ENCODE measurements at places on chromosomes 5 and 9.

- DNase-seq, result no peak
Observed at GRCh38 chr9:127662617-127663016, 44.2 kb upstream of the CFAP157 start.

GRCh38 chr5:148666353-148666752, 12.0 kb upstream of the HTR4 start:
- DNase-seq, result no peak

- DNase-seq, result no peak
Observed at GRCh38 chr9:36499174-36499890, 73.4 kb upstream of the MELK start.

- DNase-seq, result no peak
Observed at GRCh38 chr9:97638666-97639065, 5.0 kb downstream of the NCBP1 start.

- peak; percentile 60 for DNase-seq
Observed at GRCh38 chr9:34375901-34376595, 650 bp downstream of the MYORG start.

DNA sequence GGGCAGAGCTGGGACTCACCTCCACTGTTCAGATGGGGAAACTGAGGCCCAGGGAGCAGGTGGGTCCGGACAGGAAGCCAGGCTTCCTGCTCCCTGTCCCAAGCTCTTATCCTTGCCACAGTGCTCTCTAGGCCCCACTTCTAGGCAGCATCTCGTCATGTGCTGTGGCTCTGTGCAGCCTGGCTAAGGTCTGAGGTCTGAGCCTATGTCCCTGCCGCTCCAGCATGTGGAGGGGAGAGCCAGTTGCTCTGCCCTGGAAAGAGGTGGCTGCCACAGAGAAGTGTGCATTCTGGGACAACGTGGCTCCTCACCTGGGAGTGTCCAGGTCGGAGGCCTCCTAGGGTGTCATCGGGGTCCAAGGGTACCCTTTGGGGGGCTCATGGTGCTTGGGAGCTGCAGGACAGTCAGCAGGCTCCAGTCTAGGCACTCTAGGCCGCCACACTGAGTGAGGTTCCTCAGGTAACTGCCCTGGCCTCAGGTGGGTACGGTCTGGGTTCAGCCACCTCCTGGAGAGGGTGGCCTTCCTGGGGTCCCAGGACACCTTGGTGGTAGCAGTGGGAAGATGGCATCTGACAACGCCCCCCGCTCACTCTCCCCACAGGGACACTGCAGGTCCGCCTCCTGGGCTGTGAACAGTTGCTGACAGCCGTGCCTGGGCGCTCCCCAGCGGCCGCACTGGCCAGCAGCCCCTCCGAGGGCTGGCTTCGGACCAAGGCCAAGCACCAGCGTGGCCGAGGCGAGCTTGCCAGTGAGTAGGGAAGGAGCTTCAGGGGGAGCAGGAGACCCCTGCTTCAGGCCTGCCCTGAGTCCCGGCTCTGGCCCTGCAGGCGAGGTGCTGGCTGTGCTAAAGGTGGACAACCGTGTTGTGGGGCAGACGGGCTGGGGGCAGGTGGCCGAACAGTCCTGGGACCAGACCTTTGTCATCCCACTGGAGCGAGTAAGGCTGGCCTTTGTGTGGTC, 10.4 kb downstream of the PKN3 start:
- no peak for DNase-seq

GRCh38 chr5:38189081-38189504, 69.3 kb upstream of the EGFLAM start:
- no peak for DNase-seq

DNA sequence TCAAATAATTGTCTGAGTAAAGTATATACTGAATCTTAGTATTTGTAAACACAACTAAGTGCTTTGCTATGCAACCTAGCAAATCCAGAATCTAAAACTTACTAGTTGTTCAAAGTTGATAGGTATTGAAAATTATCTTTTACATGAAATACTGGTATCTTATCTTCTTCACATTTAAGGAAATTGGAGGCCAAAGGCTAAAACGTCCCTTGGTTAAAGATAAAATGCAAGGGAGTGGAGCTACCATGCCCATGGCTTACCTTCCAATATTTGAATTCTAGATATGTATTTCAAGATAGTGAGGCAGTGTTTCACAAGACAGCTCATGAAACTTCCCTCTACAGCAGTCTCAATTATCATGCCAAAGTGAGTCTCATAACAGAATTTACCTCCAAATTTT, 373.5 kb downstream of the KIAA0825 start:
- no peak for DNase-seq

DNA sequence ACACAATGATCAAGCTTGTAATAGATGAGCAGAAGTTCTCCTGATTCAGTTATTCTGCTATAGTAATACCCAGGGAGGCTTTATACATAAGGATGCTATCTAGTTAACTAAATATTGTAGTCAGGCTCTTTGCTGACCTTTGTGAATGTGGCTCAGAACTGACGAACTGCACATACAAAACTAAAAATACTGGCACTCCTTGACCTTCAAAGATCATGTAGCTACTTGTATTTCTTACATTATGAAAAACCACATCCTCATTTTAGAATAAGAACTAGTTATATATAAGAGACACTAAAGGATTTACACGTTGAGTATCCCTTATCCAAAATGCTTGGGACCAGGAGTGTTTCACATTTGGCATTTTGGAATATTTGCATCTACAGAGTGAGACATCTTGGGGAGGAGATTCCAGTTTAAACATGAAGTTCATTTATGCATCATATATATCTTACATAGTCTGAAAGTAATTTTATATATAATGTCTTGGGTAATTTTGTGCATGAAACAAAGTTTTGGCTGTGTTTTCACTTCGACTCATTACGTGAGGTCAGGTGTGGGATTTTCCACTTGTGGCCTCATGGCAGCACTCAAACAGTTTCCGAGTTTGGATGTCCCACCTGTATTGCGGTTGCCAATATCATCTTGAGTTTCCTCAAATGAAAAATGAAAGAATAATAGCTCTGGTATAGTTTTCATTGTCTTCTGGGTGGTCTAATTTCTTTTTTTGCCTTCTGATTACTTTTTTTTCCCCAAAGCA, 58.4 kb upstream of the FBXL7 start:
- DNase-seq, result no peak

DNA sequence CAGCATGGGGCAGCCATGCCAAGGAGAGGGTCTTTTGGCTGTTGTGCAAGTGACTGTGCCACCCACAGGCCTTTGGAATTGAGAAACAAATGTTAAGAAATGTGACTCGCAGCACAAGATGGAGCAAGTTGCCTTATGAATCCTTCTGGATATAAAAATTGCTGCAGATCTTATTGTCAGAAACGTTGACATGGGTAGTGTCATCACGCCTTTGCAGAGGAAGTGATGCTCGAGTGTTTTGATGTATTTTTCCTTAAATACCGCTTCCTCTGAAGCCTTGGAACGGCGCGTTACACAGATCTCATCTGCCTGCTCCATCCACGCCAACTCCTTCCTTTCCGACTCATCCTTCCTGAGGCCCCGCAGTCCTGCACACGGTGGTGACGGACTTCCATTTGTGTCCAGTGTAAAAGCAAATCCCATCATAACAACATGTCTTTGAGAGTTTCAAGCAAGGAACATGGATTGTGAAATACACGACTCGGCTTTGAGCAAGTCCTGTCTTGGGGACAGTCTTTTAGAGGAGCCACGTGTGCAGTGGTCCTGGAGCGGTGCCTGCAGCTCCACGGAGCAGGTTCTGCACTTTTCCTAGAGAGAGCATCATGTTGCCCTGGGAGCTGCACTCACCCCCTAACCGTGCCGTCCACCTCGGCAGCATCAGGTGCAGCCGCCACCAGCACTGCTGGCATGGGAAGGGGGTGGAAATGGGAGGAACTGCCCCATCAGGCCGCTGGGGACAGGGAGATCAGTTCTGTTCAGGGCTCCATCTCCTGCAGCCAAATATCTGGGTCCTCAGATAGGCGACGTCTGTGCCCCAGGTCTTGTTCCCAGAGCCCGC, 15.1 kb downstream of the ROPN1L start:
- no peak for DNase-seq

DNA sequence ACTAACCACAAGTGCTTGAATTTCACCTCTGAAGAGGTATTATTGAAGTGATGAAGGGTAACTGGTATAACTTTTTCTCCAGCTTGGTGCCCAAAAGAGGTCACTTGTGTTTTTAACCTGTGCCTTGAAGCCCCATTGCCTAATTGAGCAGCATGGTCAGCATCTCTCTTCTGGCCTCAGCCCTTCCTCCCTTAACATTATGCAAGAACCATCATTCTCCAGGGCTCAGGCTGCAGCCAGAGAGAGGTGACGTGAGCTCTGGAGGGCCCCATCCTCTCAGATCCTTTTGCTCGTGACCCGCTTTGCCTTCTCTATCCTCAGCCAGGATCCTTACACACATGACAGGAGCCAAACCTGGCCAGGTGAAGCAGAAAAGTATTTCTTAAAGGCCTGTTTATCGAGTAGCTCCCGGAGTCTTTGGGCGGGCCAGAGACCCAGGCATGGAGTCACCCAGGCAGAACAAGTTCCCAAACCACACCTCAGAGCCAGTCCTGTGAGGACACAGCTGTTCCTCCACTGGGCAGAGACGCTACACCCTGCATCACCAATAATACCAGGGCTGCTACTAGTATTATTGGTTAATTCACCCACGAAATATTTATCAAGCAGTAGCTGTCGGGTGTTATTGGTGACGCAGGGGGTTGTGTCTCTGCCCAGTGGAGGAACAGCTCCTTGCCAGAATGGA, 29.6 kb upstream of the BOD1 start:
- DNase-seq, result no peak

DNA sequence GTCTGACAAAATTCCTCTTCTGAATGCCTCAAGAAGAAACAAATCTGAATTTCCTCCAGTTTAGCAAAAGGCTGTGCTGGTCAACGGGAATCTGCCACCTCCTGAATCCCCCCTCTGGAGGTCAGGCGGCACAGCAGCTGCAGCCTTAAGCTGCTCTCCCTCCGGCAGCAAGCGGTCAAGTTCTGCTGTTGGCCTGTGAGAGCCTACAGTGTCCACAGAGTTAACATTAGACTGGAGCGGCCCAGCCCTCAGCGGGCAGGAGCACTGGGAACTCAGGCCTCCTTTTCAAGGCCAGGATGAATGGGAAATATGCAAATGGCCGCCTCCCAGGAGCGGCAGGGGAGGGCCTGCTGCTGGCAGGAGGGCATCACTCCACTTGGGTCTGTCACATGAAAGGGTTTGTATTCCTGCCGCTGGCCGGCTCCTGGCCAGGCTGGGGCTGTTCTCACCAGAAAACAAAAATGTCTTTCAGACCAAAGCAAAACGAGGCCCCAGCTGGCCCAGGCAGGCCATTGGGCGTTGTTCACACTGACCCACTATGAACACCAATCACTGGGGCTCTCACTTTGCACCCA, 8.2 kb downstream of the ACSL6 start:
- no peak for DNase-seq

GRCh38 chr5:141001844-141002604, 35.7 kb downstream of the PCDHAC2 start:
- DNase-seq, result no peak

- DNase-seq, result no peak
Observed at GRCh38 chr5:106093134-106093533, 1577.6 kb downstream of the EFNA5 start.

Measured in activated CD4-positive, alpha-beta T cell treated with anti-CD3 and anti-CD28 coated beads, Interleukin-2, amount 10 ng/mL, durations not matched to agents 7 days and 5 days (primary cell).